ENCODE measurements at places on chromosomes 7 and 10.

DNA sequence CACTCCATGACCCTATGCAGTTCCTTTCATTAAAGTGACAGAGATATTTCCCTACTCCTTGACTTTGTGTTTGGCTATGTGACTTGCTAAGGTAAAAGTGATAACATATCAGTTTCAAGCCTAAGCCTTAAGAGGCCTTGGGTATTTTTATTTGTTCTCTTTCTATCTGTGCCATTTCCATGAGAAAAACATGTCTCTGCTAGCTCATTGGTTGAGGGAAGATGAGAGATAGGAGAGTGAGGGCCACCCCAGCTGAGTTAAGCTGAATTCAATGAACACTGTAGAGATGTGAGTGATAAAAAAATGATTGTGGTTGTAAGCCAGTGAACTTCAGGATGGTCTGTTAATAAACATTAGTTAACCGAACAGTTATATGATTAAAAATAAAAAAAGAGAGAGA, 13.4 kb downstream of the TASOR2 start:
- no peak for DNase-seq

- DNase-seq: no peak
These were observed 29.8 kb upstream of the PODXL start for GRCh38 chr7:131586259-131586658.

DNA sequence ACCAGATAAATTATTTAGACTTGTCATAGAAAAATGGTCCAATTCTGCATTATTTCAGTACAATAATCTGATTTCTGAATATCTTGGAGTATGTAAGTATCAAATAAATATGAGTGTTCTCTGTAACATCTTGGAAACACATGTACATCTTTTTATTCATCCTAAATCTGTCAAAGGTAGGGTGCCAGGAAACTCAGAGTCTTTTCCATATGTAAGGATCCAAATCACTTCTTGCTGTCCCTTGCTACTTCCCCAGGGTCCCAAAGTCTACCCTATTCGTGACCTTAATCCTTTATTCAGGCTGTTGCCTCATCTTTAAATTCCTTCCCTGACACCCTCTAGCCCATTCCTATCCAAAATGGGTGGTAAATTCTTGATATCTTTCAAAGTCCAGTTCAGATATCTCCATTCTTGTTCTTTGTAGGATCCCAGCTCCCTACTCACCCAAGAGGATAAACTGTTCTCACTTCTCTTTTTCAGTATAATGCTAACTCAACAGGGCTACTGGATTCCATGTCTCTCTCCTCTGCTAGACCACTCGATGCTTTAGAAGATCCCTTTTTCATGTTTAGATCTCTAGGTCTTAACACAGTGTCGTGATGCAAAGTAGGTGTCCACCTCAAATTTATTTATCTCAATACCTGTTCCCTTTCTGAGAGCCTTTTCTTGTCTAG, 231.3 kb upstream of the AOAH start:
- DNase-seq: no peak

DNA sequence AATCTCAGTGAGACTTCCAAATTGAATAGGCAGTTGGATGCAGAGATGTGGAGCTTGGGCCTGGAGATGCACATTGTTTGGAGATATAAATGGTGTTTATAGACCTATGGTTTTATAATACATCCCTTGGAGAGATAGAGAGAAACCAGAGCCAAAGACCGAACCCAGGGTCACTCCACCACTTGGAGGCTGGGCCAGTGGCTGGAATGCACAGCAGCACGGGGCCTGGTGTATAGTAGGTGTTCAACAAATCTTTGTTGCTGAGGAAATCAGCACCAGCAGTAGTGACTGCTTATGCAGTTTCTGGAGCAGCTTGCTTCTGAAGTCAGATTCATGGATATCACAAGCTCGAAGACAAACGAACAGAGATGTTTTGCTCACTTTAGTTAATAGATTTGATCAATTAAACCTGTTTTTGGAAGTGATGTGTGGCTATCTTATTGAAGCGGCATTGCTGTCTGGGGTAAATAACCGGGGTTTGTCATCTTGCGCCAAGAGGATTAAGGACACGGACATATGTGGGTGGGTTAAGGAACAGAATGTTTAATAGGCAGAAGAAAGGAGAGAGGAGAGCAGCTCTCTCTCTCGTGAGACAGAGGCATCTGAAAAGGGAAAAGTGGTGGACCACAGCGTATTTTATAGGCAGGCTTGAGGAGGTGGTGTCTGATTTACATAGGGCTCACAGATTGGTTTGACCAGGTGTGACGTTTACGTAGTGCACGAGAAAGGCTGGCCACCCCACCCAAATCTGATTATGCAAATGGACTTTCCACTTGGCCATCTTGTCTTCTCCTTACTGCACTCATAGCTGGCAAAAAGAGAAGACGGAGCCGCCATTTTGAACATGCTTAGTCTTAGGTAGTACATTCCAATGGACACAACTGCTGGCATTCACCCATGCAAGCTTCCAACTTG, 11.1 kb downstream of the RBP4 start:
- no peak for DNase-seq
